Foreskin keratinocyte (primary cell): ENCODE measurements at places on chromosomes 4 and X. TPM values are rescaled to one million over a fixed set of nuclear protein-coding genes. Genes with fewer than 3 reads are reported as not detected.

CT55 gene
- not detected in 2 replicates for polyA plus RNA-seq

TMPRSS11B gene
- 0.01 TPM in 1 of 2 replicates, not detected in the other for polyA plus RNA-seq

CSAG1 gene
- not detected in 2 replicates for polyA plus RNA-seq

CSN1S1 gene
- not detected in 2 replicates for polyA plus RNA-seq

CHRDL1 gene
- polyA plus RNA-seq, result not detected in 2 replicates

ZNF185 gene
- polyA plus RNA-seq, result 15.3 and 22.7 TPM in 2 replicates

SPARCL1 gene
- not detected in 2 replicates for polyA plus RNA-seq

FGD1 gene
- polyA plus RNA-seq, result 8.5 and 9.0 TPM in 2 replicates

GRCh38 chr4:3821580-3822229 lies 55.5 kb downstream of the ADRA2C start:
- no peak for DNase-seq

- DNase-seq, result no peak
Observed at GRCh38 chrX:368811-369562, 17.7 kb downstream of the PPP2R3B start.

- DNase-seq, result peak; percentile 39
Observed at GRCh38 chrX:149830192-149830873, 48.6 kb downstream of the MAGEA9 start.

- DNase-seq, result no peak
Observed at GRCh38 chr4:107650251-107650650, 69.8 kb downstream of the PAPSS1 start.

- no peak for DNase-seq
Observed at GRCh38 chr4:19151684-19152083, 1100.0 kb upstream of the SLIT2 start.

- DNase-seq, result peak; percentile 97
Observed at GRCh38 chr4:74109116-74109869, 10.3 kb upstream of the CXCL2 start.

- DNase-seq, result no peak
Observed at GRCh38 chrX:82775426-82775825, 732.7 kb upstream of the POU3F4 start.

DNA sequence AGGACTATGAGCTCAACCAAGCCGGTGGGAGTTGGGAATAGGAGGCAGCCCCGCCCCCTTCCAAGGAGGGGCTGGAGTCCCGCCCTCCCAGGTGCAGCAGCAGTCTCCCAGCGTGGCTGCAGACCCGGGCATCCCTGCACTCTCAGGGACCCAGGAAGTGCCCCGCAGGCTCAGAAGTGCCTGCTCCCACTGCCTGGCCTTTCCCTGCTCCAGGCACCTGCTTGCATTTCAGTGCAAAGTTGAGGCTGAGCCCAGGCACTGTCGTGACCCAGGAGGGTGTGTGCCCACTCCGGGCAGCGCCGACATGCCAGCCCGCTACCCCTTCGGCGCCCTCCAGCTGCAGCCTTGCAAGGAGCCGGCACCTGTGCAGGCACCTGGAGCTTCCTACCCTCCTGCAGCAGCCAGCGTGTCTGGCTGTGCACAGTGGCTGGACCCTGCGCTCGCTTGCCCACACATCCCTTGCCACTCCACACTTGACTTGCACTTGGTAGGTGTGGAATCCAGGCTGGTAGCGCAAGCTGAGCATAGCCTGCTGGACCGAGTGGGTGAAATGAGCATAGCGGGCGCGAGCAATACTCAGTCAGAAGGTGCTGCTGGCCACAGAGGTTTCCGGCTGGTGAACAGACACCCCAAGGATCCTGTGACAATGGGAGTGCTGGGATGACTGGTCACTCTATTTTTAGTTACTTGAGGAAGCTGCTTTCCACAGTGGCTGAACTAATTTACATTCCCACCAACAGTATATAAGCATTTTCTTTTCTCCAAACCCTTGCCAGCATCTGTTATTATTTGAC lies 236.3 kb downstream of the PCDH10 start:
- no peak for DNase-seq

DNA sequence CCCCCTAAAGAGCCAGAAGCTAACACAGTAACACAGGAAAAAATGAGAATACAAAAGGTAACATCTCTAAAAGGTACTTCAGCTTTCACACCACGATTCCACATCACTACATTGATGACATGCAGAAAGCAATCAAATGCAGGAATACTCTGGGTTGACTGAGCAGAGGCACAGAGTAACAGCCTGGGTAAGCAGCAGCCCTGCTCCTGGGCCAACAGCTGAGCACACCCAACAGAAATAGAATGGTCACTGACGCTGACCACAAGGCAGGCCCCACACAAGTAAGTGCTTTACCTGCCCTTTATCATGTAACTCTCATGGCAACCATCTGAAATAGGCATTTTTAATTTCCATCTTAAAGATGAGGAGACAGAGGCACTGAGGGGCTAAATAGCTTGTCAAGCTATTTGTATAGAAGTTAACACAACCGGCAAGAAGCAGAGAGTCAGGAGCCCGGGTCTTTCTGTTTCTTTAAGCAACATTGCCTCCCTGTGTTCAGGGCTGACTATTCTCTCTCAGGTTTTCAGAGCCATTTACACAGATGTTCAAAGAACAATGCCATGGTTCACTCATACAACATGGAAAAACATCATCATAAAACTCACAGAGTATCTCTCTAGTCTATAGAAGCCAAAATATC lies 168.9 kb downstream of the ZNF674 start:
- DNase-seq, result peak; percentile 66

- no peak for DNase-seq
Observed at GRCh38 chrX:47843363-47843762, 6.7 kb downstream of the ZNF81 start.

GRCh38 chrX:19462879-19463278 lies 52.4 kb downstream of the MAP3K15 start:
- no peak for DNase-seq

DNA sequence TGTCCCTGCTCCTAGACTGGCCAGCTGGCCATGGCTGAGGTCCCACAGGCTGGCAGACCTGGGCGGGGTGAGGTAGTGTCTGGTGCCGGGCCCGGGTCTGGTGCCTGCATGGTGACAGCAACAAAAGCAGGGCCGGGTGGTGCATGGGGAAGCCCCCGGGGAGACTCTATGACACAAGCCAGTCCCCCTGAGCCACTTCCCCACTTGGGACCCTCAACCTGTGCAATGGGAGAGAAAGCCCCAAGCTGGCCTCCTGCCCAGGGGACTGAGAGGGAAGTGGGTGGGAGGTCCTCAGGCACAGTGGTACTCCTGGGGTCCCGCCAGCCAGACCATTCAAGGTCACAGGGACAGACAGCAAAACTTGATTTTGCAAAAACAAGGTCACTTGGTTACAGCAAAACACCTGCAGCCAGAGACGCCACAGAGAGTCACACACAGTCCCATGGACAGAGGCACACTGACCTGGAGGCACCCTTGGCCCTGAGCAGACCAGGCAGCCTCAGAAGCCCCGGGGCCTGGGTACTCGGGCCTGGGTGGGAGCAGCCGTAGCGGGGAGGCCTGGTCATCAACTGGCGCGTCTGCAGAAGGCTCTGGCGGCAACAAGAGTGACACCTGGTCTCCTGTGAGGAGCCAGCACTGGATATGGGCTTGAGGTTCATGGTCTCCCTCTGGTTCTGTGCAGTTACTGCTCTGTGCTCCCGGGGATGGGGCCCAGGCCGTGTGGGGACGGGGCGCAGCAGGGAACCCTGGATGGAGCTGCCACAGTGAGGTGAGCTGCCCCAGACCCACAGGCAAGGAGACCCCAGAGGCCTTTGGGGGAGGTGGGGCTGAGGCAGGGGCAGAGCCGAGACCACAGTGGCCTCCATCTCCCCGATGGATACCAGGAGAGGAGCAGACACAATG lies 60.6 kb downstream of the HTRA3 start:
- DNase-seq, result no peak

- no peak for DNase-seq
Observed at GRCh38 chr4:82798168-82799005, at the start of gene SCD5. Gene SCD5 (minus strand): TSS chr4:82798796. CDS start chr4:82798537, 259 bp downstream.

DNA sequence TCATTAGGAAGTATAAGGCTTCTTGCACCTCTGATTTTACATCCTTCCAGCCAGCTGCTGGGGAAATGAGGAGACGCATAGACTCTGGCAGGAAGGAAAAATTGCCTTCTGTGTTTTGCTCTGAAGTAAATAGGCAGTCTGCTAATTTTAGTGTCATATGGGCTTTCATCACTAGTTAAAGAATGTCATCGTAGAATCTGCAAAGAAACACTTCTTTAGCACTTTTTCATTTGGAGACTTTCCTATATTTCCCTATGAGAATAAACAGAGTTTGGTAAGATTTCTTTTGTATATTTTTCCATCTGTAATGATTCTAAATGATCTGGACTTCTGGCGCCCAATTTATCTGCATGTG lies 3.3 kb downstream of the ADGRL3 start:
- no peak for DNase-seq

GRCh38 chrX:27903960-27904359 lies 77.3 kb downstream of the DCAF8L1 start:
- DNase-seq, result no peak
